ENCODE measurements at places on chromosomes 4 and X.

DNA sequence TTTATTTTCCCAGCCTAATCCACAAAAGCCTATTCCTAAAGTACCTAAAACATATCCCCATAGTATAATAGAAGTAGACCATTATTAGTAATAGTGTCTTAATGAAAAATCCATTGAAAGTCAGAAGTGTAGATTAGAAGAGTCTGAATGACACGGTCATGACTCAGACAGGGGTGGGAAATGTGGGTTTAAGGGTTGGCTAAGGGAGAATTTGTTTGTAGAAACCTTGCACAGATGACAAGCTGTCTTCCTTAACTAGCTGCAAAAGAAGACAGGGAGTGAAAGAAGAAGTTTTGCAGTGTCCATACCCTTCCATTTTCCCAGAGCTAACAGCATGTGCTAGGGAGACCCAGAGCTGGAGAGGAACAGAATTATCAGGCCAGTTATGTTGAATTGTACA is 242.7 kb upstream of the ETNPPL start:
- DNase-seq: no peak

GRCh38 chr4:174575436-174575835 is 53.1 kb upstream of the HPGD start:
- DNase-seq: no peak

DNA sequence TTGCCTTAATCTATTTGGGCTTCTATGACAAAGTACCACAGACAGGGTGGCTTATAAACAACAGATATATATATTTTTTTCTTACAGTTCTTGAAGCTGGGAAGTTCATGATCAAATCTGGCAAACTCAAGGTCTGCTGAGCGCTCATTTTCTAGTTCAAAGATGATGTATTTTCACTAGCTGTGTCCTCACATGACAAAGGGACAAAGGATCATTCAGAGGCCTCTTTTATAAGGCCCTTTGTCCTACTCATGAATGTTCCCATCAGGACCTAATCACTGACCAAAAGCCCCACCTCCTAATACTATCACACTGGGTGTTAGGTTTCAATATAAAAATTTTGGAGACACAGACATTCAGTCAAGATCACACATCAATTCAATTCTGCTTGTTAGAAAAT is 2025.2 kb downstream of the PCDH7 start:
- no peak for DNase-seq

DNA sequence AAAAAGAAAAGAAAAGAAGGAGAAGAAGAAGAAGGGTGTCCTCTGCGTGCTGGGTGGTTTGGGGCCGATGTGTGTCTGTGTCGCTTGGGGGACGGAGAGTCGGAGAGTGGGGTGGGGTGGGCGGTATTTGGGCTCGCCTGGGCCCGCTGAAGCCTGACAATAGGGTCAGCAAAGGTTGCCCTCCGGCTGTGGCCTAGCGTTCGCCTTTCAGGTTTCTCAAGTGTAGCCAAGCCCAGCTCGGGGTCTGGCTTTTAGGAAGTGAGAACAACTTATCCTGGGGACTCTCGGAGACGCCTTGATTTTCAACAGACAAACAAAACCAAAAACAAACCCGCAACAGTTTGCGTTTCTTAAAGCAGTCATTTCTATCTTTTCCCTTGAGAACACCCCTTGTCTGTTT is 4.1 kb upstream of the SOX3 start:
- no peak for DNase-seq

DNA sequence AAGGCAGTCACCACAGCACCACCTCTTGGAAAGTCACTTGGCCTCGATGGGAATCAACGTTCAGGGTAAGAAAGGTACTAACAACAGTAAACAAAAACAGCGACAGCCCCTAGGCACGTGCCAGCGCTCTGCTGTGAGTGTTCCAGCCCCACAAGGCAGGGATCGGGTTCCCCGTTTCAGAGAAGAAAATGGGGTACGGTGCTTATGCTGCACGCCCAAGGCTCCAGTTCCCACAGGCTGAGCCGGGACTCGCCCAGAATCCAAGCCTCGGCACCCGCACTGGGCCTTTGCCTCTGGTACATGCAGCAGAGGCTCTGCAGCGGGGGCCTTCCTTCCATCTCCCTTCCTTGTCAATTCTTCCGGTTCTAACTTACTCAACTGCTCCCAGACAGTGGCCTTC is 37.3 kb downstream of the WDR1 start:
- no peak for DNase-seq

GRCh38 chr4:126698224-126698623 is 934.5 kb upstream of the INTU start:
- no peak for DNase-seq

DNA sequence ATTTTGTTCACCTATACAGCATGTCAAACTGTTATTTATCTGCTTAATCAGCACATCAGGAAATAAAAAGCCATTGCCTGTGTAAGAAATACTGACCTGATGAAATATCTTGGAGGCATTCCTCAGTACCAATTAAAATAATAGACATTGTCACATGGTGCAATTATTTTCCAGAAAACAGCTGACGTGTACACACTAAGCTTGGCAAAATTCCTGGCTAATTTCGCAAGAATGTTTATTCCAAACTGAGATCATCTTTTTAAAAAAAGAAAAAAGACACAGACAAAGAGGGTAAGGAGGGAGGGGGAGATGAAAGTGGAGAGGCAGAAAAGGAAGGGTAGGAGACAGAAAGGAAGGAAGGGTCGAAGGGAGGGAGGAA is 61.9 kb upstream of the NFKB1 start:
- DNase-seq: no peak

GRCh38 chrX:136292656-136293055 is 8.1 kb upstream of the ADGRG4 start:
- no peak for DNase-seq

DNA sequence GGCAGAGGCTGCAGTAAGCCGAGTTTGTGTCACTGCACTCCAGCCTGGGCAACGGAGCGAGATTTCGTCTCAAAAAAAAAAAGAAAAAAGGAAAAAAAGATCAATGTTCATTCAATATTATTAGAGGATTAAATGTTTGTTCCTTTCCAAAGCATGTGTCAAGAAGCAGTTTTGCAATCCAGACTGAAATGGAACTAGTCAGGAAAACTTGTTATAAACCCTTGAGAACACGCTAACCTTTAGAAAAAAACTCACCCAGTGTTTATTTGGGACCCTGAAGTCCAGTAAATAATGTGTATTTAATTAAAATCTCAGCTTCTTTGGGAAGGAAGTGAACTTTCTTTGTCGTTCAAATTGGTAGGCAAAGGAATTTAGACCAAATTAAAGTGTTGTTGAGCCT is 16.4 kb upstream of the PRSS12 start:
- no peak for DNase-seq

Measured in CD8-positive, alpha-beta memory T cell (primary cell).